Dermis blood vessel endothelial cell (primary cell): ENCODE measurements at places on chromosomes 7 and 10. TPM values are rescaled to one million over a fixed set of nuclear protein-coding genes. Genes with fewer than 3 reads are reported as not detected.

GRCh38 chr10:47054974-47055373, 143.7 kb downstream of the PTPN20 start:
- no peak for DNase-seq

DNA sequence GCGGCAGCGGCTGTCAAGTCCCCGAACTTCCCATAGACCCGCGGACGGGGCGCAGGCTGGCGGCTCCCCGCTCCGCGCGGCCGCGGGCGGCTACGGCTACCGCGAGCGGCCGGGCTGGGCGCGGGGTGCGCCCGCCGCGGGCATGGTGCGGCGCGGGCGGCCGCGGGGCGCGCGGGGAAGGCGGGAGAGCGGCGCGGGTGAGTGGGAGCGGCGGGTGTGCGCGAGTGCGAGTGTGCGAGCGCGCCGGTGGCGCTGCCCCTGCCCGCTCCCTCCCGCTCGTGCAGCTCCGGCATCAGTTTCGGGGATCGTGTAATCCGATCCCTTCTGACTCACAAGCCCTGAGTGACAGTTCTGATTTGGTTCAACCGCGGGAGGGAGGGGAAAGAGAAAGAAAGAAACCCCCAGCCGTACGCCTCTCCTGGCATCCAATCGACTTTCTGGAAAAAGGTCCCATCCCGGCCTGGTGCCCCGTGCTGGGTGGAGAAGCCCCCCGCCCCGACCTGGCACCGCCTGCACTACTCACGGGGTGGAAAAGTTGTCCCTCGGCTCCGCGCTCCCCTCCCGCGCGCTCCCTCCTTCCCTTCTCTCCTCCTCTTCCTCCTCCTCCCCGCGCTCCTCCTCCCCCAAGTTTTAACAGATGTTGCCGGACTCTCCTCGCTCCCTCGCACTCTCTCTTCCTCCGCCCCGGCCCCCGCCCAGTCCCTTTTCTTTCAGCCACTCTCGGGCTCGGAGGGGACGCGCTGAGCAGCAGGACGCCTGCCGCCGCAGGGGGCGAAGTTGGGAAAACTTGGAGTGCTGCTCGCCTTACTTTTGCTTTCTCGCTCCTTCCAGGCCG, at the start of gene GLI3:
TSS of gene GLI3 (minus strand) at position 234 of the 835 bp plus-strand sequence. CDS start 13,956 bp downstream, outside the sequence.
- DNase-seq: peak; percentile 91

PRKCQ gene
- 0.17 and 0.84 TPM in 2 replicates for total RNA-seq

DNA sequence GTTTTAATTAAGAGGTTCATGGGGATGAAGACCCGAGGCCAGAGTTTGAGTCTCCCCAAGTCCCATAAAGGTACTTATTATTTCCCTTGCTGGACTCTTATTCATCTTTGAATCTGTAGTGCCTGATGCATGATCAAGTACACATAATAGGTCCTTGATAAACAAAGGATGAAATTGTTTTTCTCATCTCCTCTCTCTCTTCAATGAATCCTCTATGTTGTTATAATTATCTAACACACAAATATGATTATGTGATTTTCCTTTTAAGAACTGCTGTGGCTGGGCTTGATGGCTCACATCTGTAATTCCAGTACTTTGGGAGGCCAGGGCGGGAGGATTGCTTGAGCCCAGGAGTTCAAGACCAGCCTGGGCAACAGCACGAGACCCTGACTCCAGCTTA, 117.7 kb downstream of the BAMBI start:
- DNase-seq: no peak

NCF1 gene
- total RNA-seq: not detected in 2 replicates

GRCh38 chr10:97869091-97870042, 19.7 kb downstream of the GOLGA7B start:
- peak; percentile 80 for DNase-seq
